ENCODE measurements at places on chromosomes 11 and 22.
A peak's percentile ranks its signal among the peaks of the same experiment; 100 is the strongest.

- no peak for DNase-seq
Measured at GRCh38 chr11:74084796-74085541, 76.1 kb upstream of the UCP3 start.

- DNase-seq = no peak
Measured at GRCh38 chr22:42610186-42610585, 4.5 kb downstream of the POLDIP3 start.

GRCh38 chr11:11534981-11535380 lies 86.8 kb downstream of the GALNT18 start:
- no peak for DNase-seq

GRCh38 chr22:42430528-42431125 lies 1.6 kb downstream of the NFAM1 start:
- DNase-seq = no peak

- peak; percentile 100 for DNase-seq
Measured at GRCh38 chr11:65493367-65494176, 5.3 kb upstream of the MALAT1 start.

DNA sequence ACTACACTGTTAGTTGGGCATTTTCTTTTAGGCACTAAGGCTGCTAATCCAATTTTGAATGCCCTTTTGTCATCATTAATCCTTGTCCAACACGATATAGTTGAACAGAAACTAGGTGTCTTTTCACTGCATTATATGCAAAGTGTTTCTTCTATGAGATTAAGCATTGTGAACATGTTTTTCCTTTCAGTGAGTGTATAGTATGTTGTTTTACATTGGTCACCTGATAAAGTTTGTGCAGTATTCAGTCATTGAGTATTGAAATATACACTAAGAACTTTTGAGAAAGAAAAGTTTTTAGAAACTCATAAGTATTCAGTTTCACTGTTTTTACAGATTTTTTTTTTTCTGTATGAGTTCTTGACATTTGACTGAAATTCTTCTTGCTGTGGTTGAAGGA lies 59.0 kb downstream of the ZC3H12C start:
- DNase-seq = no peak

- no peak for DNase-seq
Measured at GRCh38 chr11:72793076-72793424, 797 bp downstream of the STARD10 start.

- peak; percentile 53 for DNase-seq
Measured at GRCh38 chr11:6387811-6388599, 2.3 kb upstream of the SMPD1 start.

GRCh38 chr11:133082841-133083488 lies 449.3 kb downstream of the OPCML start:
- peak; percentile 29 for DNase-seq

DNA sequence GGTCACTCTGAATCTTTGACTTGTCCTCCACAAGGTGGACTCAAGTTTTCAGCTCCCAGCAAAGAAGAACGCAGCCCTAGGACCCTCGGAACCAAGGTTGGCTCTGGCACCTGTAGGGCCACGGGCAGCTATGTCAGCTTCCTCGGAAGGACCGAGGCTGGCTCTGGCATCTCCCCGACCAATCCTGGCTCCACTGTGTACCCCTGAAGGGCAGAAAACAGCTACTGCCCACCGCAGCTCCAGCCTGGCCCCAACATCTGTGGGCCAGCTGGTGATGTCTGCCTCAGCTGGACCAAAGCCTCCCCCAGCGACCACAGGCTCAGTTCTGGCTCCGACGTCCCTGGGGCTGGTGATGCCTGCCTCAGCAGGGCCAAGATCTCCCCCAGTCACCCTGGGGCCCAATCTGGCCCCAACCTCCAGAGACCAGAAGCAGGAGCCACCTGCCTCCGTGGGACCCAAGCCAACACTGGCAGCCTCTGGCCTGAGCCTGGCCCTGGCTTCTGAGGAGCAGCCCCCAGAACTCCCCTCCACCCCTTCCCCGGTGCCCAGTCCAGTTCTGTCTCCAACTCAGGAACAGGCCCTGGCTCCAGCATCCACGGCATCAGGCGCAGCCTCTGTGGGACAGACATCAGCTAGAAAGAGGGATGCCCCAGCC lies 2.2 kb downstream of the INPP5J start:
- DNase-seq = no peak

- peak; percentile 84 for DNase-seq
Measured at GRCh38 chr11:2269601-2270321, 627 bp downstream of the ASCL2 start.

DNA sequence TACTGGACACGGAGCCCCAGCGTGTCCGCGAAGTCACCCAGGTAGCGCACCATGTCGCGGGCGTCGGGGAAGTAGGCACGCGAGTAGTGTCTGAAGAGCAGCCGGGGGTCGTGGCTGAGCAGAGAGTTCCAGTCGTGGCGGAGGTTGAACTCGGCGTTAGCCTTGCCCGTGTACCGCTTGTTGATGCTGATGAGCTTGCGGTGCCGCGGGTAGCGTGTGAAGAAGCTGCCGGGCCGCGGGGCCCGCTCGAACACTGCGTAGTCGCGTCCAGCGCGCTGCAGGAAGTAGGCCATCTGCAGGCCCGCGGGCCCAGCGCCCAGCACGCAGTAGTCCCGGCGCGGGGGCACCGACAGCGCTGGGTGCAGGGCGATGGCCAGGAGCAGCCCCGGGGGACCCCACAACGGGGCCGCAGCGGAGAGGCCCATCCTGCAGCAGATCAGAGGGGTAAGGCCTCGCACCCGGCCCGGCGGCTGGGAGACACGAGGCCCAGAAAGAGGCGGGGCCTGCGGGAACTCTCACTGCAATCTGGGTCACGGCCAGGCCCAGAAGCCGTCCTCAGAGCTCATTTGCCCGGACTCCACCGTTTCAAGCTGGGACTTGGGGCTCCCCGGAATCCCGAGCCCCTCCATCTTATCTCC lies 723 bp downstream of the FOXRED2 start:
- DNase-seq = no peak

DNA sequence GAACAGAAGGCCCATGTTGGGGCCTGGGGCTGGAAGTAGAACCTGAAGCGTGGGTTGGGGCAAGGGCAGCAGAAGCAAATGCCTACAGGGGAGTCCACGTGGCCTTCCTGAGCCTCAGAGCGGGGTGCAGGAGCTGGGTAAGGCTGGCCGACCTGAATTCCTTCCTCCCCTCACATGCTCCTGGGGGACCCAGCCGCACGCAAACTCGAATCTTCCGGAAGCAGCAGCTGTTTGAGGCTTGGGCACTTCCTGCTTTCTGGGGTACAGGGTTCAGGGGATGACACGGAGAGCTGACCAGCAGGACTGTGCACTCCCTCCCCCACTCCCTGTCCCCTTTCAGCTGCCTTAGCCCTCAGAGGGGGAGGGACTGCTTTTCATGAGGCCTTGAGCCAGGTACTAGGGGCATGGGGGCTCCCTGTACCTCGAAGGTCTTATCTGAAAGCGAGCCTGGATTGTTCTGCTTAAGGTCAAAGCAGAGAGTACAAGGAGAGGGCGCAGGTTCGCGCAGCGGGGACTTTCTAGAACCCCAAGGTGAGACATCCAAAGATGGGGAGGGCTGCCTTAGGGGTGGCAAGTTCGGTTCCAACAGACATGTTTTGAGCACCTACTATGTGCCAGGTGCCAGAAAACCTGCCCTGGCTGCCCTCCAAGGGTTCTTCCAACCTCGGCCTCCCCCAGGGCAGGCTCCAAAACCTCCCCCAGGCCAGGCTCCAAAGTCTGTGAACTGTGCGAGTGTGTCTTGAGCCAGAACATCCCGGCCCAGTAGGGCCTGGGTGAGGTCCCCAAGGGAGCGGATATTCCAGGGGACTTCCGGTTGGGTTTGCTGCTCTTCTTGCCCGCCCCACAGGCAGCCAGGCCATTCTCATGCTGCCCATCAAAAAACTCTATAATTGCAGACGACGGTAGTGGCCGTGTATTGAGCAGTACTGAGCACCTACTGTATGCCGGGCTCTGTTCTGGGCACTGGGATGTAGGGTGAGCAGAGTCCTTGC lies 1.7 kb downstream of the NCF4 start:
- no peak for DNase-seq

- DNase-seq = peak; percentile 43
Measured at GRCh38 chr11:65574811-65575567, 864 bp upstream of the EHBP1L1 start.

DNA sequence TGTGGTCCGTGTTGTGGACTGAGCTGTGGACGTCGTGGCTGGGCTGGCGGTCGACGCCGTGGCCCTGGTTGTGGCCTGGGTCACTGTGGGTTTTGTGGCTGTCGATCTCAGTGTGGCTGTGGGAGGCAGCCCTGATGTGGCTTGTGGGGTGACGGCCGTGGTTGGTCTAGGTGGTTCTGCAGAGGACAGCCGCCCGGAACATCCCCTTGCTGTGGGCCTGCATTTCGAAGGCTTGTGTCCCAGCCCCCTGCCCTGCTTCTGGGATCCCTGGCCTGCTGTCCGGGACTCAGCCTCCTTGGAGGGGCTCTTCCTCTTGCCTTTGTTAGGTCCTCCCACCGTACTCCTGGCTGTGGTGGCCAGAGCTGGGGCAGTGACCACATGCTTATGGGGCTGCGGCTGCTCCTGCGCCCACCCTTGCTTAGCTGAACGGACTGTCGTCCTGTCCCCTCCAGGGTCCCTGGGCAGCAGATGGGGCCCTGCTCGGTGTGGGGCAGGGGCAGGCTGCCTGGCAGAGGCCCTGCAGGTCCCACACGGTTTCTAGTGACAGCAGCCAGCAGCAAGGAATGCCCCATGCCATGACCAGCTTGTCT lies 17.1 kb downstream of the MUC6 start:
- no peak for DNase-seq

GRCh38 chr22:23782252-23782651 lies 4.5 kb upstream of the SMARCB1 start:
- DNase-seq = no peak

DNA sequence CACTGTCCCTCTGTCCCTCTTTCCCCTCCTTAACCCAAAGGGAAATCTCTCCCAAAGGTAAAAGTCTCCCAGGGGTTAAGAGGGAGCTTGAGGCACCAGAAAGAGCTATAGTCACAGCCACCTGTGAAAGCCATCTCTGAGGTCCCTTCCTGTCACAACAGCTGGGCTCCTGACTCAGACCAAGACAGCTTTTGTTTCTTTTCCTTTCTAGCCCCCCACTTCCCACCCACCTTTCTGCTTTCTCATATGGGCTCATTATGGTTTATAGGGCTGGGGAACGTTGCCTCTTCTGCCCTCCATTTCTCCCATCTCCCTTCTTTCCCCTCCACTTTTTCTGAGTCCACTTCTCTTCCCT lies 19.1 kb downstream of the MIF start:
- DNase-seq = no peak

GRCh38 chr11:128207861-128208321 lies 379.5 kb downstream of the ETS1 start:
- DNase-seq = peak; percentile 98

- DNase-seq = no peak
Measured at GRCh38 chr11:83695046-83695445, 408.9 kb upstream of the CCDC90B start.

- no peak for DNase-seq
Measured at GRCh38 chr11:42778193-42778592, 533.6 kb upstream of the API5 start.

- no peak for DNase-seq
Measured at GRCh38 chr22:50082197-50082715, 3.0 kb downstream of the MLC1 start.

GRCh38 chr11:112831969-112832766 lies 129.1 kb upstream of the NCAM1 start:
- peak; percentile 62 for DNase-seq

DNA sequence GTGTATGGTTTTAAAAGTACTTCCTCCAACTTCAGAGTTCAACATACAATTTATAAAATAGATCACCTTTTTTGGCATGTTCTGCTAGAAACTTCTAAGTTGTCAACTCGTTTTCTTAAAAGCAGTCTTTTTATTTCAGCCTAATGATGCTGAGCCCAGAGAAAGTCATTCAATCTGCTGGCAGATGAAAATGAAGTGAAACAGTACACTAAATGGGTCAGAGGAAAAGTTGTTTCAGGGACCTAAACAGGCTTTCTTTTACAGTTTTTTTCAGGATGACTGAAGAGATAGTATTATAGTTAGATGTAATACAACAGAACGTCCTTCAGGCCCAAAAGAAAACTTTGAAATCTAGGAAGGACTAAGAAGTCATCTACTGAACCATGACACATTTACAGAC lies 842.7 kb upstream of the CCDC90B start:
- no peak for DNase-seq

DNA sequence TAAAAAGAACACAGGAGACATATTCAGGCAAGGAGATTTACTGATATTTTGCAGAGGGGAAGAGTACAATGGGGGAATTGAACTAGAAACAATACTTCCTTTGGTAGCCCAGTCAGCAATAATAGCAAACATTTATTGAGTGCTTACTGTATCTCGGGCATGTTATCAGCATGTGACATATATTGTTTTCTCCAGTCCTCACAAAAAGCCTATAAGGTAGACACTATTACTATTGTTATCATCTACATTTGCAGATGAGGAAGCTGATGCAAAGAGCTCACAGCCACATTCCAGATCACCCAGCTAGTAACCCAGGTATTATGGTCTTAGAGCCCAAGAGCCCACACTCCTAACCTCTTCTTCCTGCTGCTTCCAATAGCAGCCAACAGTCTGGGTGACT lies 27.9 kb downstream of the NAV2 start:
- DNase-seq = no peak

- DNase-seq = peak; percentile 71
Measured at GRCh38 chr11:109641549-109641948, 219.6 kb downstream of the C11orf87 start.

- DNase-seq = no peak
Measured at GRCh38 chr11:104899226-104899625, 966 bp upstream of the CASP12 start.

DNA sequence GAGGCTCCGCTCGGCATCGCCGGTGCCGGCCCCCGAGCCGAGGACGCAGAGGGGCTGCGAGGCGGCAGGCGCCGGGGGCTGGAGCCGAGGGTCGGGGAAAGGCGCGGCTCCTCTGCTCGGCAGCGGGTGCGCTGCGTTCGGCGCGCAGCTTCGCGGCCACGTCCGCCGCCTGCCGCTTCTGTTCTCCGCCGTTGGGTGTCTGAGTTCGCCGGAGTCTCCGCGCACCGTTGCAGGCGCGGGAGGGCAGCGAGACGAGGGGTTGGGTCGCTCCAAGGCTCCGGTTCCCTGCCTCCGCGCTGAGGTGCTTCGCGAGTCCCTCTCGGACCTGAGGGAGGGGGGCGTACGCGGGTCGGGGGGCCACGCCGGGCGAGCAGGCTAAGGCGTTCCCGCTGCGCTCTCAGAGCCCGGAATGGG lies 347 bp downstream of the MN1 start:
- DNase-seq = peak; percentile 60

- no peak for DNase-seq
Measured at GRCh38 chr11:64592656-64593055, 1.6 kb downstream of the SLC22A12 start.

DNA sequence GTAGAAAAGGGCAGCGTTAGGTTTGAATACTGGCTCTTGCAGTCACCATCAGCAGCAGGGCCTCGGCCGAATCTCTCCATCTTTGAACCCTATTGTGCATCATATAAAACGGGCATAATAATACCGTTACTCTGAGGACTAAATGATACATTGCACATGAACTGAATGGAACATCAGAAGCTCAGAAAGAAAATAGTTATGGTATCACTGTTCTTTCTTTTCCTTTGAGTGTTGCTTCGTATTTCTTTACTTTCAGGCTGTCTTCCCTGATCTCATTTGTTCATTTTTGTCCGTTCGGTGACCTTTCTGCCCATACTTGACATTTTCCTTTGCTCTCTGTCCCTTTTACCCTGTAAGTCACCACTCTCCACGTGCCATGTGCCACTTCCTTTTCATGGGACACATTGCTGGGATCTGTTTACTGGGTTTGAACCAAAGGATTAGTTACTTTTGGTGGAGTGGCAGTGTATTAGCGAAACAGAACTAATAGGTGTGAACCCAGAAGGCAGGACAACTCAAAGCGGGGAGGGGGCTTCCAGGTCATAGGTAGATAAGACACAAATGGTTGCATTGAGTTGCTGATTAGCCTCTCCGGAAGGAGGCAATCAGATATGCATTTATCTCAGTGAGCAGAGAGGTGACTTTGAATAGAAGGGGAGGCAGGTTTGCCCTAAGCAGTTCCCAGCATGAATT lies 717 bp upstream of the ZNF202 start:
- DNase-seq = no peak

All from epithelial cell of esophagus (primary cell).